Iris pigment epithelial cell (primary cell): ENCODE measurements at places on chromosomes 6 and 20.
A peak's percentile ranks its signal among the peaks of the same experiment; 100 is the strongest.

DNA sequence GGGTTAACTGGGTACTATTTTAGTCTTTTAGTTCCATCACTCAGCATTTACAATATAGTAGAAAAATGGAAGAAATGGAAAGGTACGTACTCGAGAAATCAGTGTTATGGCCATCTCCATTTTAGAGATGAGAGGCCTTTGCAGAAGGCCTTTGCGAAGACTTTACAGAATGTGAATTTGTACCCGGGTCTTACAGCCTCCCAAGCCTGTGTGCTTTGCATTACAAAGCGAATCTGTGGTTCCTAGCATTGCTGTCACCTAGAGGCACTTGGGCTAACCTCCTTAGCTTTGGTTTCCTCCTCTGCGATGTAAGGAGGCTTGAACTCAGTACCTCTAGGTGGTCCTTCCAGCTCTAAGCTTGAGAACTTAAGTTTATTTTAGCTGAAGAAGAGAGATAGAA, 10.9 kb downstream of the VAPB start:
- no peak for DNase-seq

- DNase-seq, result peak; percentile 89
These were observed at the start of the genes PSMA7 and SS18L1 for GRCh38 chr20:62143081-62143956. PSMA7 (minus strand) TSS chr20:62143394; CDS start chr20:62143303, 91 bp downstream. SS18L1 (plus strand) TSS chr20:62143769; CDS start chr20:62143821, 52 bp downstream.

- DNase-seq, result peak; percentile 94
These were observed 69.8 kb upstream of the RIN2 start for GRCh38 chr20:19688031-19688806.

GRCh38 chr20:53343448-53343847, 250.2 kb downstream of the ZNF217 start:
- no peak for DNase-seq

GRCh38 chr6:51608932-51609331, 478.5 kb downstream of the PKHD1 start:
- DNase-seq, result no peak

DNA sequence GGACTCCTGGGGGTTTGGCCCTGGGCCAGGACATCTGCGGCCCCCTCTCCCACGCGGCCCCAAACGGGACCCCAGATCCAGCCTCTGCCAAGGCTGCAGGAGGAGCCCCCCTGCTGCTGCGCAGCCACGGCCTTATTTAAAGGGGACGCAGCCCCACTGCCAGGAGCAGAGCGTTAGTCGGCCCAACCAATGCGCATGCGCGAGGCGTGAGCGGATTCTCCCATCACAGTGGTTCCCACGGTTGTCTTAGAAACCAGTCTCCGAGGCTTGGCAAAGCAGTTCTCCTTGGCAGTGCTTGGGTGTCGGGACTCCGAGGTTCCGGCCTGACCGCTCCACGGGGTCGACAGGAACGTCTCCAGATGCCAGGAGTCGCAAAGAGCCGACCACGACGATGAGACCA, 288.3 kb upstream of the ZNF337 start:
- DNase-seq, result no peak

DNA sequence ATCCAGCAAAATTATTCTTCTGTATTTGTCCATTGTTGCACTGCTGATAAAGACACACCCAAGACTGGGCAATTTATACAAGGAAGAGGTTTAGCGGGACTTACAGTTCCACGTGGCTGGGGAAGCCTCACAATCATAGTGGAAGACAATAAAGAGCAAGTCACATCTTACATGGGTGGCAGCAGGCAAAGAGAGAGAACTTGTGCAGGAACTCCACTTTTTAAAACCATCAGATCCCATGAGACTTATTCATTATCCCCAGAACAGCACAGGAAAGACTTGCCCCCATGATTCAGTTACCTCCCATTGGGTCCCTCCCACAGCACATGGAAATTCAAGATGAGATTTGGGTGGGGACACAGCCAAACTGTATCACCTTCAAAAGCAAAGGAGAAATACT, 286.5 kb upstream of the ECI2 start:
- DNase-seq, result no peak

- no peak for DNase-seq
These were observed 31.5 kb upstream of the SULF2 start for GRCh38 chr20:47816487-47817451.

DNA sequence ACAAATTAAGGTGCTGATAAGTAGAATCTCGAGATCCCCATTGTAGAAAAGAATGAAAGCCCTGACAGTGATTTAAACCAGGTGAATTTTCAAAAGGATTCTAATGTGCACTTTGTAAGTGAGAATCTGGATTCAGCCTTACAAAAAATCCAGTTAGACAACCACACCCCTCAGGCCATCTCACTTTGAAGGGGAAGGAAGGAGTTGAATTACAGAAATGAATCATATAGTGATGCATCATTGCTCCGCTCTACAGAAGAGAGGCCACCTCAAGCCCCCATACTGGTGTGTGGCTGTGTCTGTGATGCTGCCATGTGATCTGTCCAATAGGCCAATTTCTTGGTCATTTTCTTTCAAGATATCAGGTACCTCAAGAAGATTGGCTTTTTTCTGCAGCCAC, 85.5 kb upstream of the NT5E start:
- DNase-seq, result peak; percentile 83

DNA sequence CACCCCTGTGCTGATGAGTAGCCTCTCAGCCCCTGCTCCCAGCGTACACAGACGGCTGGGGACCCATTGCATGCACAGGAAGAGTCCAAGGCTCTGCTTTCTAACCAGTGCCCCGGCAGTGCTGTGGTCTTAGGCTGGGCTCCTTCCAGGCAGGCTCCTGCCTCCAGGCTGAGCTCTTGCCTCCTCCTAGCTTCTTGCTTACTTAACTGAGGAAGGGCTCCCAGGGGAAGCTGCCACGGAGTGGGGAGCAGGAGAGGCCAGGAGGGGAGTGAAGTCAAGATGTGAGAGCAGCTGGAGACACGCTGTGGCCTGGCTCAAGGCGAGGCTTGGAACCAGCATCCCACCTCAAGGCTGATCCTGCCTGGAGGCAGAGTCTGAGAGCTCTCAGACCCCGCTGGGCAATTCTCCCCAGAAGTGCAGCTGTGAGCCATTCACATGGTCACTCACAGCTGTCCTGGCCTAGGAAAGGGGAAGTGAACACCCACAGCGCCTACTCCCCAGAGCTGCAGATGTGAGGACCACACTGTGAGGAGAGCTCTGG, 141.0 kb downstream of the TBXT start:
- DNase-seq, result no peak

- peak; percentile 83 for DNase-seq
These were observed 75.2 kb upstream of the GLP1R start for GRCh38 chr6:38973178-38974057.

- DNase-seq, result no peak
These were observed 60.7 kb downstream of the FAM120B start for GRCh38 chr6:170367241-170367640.

DNA sequence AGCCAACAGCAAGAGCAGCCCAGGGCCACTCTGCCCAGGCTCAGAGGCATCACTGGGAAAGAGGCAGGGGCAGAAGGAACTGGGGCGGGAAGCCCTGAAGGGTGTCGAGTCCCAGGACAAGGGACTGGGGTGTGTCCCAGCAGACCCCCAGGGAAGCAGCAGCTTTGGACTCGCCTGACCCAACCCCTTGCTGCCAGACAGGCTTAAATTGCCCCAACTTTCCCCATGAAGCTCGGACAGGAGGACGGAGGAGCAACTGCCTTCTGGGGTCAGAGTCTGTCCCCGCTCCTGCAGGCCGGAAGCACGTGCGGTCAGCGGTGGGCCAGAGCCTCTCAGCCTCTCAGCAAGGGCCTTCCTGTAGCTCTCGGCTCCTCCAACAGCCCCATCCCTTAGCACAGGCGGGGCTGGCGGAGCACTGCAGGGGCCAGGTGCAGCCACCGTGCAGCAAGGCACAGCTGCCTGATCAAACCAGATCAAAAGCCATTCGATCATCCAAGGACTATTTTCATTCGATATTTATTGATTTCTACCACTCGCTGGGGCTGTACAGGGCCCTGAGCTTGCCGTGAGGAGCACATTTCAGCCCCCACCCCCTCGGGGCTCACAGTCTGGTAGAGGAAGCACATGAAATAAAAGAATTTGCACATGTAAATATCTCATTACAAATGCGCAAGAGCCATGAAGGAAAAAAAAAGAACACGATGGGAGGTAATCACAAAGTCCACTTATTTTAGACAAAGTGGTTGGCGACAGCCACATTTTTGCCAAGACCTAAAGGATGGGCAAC, 31.8 kb upstream of the STX16 start:
- no peak for DNase-seq

- DNase-seq, result no peak
These were observed 116.6 kb downstream of the TSHZ2 start for GRCh38 chr20:53088786-53089185.

GRCh38 chr20:50056951-50057713, 55.8 kb downstream of the UBE2V1 start:
- DNase-seq, result no peak

- no peak for DNase-seq
These were observed 48.2 kb downstream of the JAG1 start for GRCh38 chr20:10625641-10626040.

DNA sequence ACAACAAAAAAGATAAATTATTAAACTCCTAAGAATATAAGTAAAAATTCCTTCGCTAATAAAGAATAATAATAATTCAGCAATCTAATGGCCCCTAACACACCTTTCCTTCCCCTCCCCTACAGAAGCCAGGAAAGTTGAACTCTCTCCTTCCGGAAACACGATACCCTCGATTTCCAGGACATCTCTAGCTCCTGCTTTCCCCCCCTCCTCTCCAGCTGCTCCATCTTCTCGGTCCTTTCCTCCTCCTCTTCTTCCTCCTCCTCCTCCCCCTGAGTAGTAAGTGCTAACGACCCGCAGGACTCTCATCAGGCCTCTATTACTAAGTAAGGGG, 603 bp downstream of the TASP1 start:
- DNase-seq, result peak; percentile 20

DNA sequence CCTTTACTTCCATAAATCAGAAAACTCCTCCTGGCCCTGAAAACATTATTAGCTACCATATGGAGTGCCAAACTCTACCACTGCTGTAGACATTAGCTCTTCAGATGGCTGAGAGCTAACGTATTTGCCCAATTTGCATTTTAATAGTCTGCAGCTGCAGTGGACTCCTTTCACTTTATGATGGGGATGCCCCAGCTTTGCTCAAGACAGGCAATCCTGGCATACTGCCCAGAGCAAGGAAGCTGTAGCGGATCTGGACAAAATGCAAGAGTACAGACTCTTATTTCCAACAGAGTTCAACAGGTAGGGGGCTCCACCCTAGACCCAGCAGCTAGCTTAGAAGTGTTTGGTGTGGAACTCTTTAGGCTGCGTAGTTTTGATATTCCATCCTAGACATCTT, 246.7 kb downstream of the FOXC1 start:
- DNase-seq, result peak; percentile 83

DNA sequence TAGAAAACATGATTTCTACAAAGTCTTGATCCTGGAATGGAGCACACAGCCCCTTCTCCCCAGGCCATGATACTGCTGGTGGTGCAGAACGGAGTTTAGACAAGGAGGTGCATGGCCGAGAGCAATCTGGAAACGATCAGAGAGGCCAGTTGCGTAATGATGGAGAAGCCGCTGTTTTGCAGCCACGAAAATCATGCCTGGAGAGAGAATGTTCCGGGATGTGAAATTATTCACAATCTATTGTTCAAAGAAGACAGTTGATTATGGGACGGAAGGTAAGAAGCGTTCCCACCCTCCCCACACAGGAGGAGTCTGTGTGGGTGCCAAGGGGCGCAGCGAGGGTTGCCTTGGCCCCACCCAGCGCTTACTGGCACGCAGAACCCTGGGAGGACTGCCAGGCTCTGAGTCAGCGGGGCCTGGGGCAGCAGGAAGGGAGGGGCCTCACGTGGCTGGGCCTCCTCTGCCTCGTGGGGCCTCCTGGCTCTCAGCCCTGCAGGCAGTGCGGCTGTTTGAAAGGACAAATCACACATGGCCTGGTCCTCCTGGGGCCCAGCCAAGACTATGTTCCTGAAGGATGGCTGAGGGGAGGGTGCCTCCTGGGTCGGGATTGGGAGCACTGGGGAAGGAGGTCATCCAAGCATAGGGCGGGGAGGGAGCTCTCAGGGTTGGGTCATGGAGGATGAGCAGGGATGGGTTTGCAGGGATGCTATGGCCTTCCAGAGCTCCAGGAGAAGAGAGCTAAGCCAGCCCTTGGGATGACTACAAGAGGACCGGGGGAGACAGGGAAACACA, 8.7 kb upstream of the AP5S1 start:
- peak; percentile 97 for DNase-seq

- no peak for DNase-seq
These were observed 57.0 kb upstream of the FRMD1 start for GRCh38 chr6:168136001-168136400.

- DNase-seq, result no peak
These were observed 3.6 kb upstream of the MYLK2 start for GRCh38 chr20:31815408-31816188.

DNA sequence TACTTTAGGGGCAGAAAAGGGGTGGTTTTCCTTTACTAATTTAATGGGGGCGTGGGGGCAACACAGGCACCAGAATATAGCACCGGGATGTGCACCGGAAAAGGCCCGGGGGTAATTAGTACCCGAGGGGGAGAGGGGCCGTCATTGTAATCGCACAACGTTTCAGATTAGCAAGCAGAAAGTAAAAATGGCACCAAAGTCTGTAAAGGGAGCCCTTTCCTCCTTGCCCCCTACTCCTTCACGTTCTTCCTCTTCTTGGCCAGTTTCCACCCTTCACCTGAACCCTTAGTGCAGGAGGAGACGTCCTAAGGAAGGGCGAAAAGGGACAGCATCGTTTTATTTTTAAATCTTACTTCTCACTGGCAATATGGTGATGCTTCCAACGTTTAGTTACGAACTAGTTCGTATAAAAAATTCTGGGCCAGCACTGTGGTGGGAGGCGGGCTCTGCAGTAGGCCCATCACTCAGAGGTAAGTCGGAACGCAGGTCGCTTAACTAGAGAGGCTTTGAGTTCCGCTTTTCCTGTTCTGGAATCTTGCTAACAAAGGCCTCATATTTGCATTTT, 742 bp upstream of the CEP85L start:
- no peak for DNase-seq

DNA sequence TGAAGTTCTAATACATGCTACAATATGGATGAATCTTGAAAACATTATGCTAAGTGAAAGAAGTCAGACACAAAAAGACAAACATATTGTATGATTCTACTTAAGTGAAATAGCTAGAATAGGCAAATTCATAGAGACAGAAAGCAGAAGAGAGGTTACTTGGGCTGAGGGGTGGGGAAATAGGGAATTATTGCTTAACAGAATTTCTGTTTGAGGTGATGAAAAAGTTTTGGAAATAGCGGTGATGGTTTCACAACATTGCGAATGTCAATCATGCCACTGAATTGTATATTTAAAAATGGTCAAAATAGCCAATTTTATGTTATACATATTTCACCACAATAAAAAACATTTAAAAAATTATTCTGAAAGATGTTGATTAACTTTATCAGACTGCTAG, 6.1 kb downstream of the SLC26A8 start:
- no peak for DNase-seq

- DNase-seq, result peak; percentile 79
These were observed 681.0 kb upstream of the GJE1 start for GRCh38 chr6:141451511-141452353.

GRCh38 chr6:45630801-45631200, 253.1 kb upstream of the SUPT3H start:
- no peak for DNase-seq

DNA sequence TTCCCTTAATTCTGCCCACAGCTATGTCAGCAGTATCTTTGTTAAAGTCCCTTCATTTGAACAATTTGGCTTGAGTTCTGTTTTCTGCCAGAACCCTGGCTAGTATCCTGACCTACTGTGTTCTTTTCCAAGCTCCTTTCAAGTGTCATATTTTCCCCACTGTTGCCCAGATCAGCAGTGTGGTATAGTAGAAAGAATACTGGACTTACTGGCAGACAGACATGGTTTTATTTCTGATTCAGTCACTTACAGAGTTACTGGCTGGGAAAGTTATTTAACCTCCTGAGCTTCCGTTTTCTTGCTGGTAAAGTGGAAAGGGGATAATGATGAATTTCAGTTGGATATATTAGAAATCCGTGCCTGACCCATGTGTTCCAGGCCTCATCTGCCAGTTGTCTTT, 39.8 kb upstream of the RAB23 start:
- peak; percentile 39 for DNase-seq
